ENCODE measurements at places on chromosomes 3 and 15.

- no peak for DNase-seq
Measured at GRCh38 chr3:190448256-190448655, 1.4 kb downstream of the TMEM207 start.

- DNase-seq: no peak
Measured at GRCh38 chr3:98004721-98005120, 30.4 kb downstream of the GABRR3 start.

- DNase-seq: no peak
Measured at GRCh38 chr15:62462268-62462667, 297.2 kb upstream of the C2CD4B start.

- no peak for DNase-seq
Measured at GRCh38 chr3:85835857-85836440, 877.2 kb downstream of the CADM2 start.

DNA sequence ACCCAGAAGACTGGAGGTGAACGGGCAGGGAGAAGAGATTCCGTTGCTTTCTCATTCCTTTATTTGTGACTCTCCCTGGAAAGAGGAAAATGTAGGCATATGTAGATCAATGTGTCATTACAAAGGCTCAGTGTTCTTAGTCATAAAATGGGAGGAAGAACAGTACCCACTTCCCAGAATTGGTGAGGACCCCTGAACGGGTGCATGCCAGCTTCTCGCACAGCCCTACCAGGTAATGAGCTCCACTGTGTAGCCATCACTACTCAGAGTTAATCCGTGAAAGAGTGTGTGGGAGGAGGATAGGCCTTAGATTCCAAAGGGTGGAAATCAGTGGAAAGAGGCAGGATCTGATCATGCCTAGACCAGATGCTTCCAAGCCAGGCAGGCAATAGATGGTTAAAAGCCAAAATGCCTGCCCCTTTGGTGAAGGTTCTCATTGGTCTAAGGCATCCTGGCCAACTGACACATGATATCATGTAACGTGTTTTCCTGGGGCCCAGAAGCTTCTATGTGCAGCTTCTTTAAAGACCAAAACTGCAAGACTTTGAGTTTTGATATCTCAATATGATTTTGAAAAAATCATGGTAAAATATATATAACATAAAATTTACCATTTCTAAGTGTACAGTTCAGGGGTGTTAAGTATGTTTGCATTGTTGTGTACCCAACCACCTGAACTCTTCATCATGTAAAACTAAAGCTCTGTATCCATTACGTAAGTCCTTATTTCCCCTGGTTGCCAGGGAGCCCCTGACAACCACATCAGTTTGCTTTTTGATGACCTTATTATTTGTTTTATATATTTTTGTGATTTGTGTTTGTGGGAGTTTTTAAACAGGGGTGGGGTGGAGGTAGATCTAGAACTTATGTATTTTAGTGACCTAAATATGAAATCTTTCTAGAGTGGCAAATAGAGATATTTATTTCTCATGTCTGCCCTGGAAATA lies 402.2 kb upstream of the CFAP20DC start:
- DNase-seq: no peak

- peak; percentile 26 for DNase-seq
Measured at GRCh38 chr3:192122832-192123594, 604.3 kb downstream of the FGF12 start.

DNA sequence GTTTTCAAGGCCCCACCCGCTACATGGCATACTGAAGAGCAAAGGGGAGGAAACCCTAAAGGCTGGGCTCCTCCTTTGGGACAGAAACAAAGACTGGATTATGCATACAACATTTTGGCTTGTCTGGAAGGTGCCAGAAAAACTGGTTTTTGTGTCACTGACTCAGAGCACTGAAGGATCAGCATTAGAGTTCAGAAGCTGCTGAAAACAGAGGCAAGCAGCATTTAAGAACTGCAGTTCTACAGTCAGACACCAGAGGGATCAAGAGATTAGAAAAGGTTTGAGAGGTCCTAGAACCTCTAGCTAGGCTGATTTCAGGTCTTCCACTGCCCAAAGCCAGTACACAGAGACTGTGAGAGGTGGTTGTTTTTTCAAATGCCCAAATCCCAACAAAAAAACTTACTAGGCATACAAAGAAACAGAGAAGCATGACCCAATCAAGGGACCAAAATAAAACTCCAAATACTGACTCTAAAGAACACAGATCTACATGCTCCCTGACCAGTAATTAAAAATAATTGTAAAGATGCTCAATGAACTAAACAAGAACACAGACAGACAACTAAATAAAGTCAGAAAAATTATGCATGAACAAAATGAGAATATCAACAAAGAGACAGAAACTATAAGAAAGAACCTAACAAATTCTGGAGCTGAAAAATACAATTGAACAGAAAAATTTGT lies 91.2 kb downstream of the SENP2 start:
- DNase-seq: no peak

- peak; percentile 58 for DNase-seq
Measured at GRCh38 chr3:11643201-11643603, 513 bp downstream of the VGLL4 start.

GRCh38 chr3:126524429-126524988 lies 554 bp downstream of the CHST13 start:
- DNase-seq: no peak

DNA sequence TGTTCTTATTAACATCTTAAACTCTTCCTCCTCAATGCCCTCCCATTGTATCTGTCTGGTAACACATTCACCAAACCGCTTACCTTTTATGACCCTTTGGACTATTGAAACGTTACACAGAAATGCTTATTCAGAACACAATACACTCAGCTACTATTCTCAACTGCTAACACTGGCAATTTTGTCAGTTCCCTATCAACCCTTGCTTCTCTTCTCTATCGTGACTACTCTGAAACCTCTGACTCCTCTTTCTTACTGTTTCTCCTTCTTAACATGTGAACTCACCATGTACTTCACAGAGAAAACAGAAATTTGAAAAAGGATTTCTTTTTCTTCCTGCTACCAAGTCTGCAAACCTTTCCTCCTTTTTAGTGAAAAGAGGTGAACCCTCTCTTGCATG lies 232.9 kb upstream of the GPR149 start:
- no peak for DNase-seq

All from putamen (tissue), 1 donor.